ENCODE measurements at places on chromosomes 3 and 15.

DNA sequence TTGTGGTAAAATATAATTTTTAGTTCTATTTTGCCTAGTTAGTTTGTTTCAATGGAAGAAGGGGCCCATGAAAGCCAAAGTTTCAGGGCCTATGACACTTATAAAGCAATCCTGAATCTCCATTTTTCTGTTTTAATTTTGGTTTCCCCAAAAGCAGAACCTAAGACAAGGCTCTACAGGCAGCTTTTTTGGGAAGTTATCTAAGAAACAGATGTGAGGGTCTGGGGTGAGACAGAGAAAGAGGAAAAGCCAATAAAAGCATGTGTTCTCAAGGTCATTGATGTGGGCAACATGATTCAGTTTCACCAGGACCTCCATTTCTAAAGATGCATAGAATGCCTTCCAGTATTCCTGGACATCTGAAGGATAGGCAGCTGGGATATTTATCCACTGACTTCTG, 598.5 kb downstream of the PDCD6IP start:
- DNase-seq, result no peak

DNA sequence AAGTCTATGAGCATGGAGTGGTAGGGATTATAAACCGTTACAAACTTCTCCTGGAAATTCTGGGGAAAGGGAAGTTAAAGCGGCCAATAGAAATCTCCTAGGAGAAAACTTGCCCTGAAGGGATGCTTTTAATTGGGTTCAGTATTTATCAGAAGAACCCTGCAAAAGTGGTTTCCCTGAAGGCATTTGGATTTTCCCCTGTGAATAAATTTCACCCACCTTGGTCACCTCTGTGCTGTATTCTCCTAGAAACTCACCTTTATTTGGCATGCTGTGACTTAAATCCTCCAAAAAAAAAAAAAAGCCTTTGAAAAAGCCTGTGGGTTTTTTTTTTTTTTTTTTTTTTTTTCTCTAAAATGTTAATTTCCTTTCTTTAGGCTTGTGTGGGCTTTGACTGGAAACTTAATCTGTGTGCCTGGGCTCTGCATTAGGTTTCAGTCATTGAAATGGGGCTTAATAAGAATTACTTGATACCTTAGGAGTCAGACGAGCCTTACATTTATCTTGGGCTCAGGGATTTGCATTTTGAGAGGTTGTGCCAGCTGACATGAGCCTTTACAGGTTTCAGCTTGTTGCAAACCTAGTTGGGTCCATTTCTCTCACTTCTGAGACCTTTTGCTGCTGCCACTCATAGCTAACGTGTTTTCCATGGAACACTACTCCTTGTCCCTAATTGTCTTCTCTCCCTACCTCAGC, 22.0 kb downstream of the TGFBR2 start:
- DNase-seq, result no peak

DNA sequence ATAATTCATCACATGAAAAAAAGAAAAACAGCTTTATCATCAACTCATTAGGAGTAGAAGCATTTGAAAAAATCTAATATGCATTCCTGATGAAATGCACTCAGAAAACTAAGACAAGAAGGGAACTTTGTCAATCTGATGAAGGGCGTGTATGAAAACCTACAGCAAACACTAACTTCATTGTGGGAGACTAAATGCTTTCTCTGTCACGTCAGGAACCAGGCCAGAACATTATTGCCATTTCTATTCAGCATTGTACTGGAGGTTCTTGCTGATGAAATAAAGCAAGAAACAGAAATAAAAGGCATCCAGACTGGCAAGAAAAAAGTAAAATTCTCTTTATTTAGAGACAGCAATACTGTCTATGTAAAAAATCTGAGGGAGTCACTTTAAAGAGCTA, 235.2 kb downstream of the GABRB3 start:
- DNase-seq, result no peak

GRCh38 chr15:37638116-37638515, 296.3 kb upstream of the TMCO5A start:
- no peak for DNase-seq

GRCh38 chr3:31025541-31025940, 131.1 kb upstream of the GADL1 start:
- no peak for DNase-seq

DNA sequence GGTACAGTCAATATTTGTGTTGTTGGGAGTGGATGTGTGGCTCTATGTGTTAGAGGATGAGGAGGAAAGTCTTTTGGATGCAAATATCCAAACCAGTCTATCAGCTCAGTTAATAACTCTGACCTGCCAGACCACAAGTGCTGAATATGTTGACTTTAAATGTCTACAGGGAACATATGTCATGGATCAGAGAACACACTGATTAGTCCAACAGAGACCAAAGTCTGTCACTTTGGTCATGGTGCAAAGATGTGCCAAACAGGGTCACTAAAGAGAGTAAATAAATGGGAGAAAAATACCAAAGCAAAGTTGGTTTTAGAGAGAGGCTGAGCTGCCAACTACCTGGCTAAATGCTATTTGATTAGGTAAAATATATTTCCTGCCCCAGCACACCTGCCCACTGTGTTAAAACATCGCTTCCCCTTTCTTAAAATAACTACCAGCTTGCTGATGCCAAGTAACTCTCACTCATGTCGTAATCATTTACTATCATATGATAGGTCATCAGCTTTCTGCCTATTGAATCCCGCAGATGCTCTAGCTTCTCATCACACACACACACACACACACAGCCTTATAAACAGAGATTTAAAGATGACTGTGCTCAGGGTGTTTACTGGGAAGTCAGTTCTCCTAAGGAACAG, 173.3 kb downstream of the PDZRN3 start:
- DNase-seq, result no peak

DNA sequence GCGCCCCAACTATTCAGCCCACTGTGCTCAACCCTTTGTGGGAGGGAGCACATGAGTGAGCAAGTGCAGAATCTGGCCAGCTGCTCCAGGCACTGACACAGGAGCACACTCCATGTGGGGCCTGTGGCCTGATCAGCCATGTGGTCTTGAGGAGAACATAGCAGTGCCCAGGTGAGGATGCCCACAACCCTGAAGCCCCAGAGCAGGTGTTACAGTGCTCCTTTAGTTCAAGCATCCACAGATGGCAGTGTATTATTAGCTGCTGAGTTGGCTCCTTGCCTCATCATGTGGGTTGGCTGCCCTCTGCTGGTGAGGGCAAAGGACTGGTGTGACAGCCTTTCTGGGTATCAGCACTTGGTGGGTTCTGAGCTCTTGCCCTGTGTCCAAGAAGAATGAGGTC, 1588.2 kb downstream of the SI start:
- DNase-seq, result peak; percentile 7

- no peak for DNase-seq
Measured at GRCh38 chr3:16401273-16401672, 112.2 kb downstream of the RFTN1 start.
